Activated T-helper 1 cell treated with anti-CD3 and anti-CD28 coated beads, Interleukin-12 subunit alpha, Interleukin-12 subunit beta, Interleukin-2, Interleukin-4 antibody, amounts not matched to agents 30 ng/mL and 10 ng/mL and 1 ng/mL, durations not matched to agents 14 hours and 24 hours and 36 hours (primary cell): ENCODE measurements at places on chromosomes 1 and 21. TPM values are rescaled to one million over a fixed set of nuclear protein-coding genes. Genes with fewer than 3 reads are reported as not detected.

DNA sequence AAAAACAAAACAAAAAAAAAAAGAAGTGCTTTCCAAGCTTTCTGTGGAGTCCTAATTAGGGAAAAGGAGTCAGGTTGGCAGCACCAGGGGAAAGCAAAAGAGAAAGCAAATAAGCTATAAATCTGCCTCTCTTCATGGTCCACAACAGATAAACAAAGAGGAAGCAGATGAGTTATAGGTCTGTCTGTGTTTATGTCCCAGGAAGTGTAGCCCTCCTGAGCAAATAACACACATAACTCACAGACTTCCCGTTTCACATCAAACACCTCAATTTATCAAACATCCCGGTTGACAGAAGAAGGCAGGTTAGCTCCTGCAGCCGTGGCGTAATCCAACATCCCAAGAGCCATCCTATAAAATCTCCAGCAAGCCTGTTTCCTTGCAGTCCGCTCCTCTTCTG lies 5.6 kb upstream of the SLC2A5 start:
- peak overlapping the region; percentile 69 for H3K27ac ChIP-seq
- no peak for DNase-seq
- peaks cover 15% of the 10 kb centered on the region for H3K27me3 ChIP-seq
- no peaks in the 10 kb centered on the region for H3K36me3 ChIP-seq
- H3K4me1 ChIP-seq: peaks cover 37% of the 10 kb centered on the region
- H3K4me3 ChIP-seq: peak overlapping the region; percentile 16

DNA sequence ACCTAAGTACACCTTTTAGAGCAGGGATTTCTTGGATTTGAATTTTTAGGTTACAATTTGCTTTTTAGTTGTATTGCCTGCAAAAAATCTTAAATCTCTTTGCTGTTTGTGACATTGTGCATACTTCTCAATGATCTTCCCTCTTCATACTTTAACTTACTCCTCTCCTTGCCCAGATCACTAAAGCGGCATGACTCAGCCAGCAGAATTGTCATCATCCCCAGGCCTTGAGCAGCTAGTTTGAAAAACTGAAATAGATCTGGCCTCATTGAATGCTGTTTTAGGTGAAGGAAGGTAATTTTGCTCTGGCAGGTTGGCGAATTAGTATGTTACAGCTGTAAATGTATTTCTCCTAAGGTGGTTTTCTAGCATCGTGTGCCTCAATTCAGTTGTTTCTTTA lies 145.9 kb downstream of the RYR2 start:
- no peaks in the 10 kb centered on the region for H3K36me3 ChIP-seq
- H3K4me1 ChIP-seq: no peaks in the 10 kb centered on the region
- no peak overlapping the region for H3K27ac ChIP-seq
- no peak overlapping the region for H3K4me3 ChIP-seq
- H3K27me3 ChIP-seq: no peaks in the 10 kb centered on the region

- peaks cover 17% of the 10 kb centered on the region for H3K27me3 ChIP-seq
- no peak overlapping the region for H3K4me3 ChIP-seq
- no peaks in the 10 kb centered on the region for H3K4me1 ChIP-seq
Measured at GRCh38 chr1:38073534-38074301, 27.1 kb upstream of the POU3F1 start.

DNA sequence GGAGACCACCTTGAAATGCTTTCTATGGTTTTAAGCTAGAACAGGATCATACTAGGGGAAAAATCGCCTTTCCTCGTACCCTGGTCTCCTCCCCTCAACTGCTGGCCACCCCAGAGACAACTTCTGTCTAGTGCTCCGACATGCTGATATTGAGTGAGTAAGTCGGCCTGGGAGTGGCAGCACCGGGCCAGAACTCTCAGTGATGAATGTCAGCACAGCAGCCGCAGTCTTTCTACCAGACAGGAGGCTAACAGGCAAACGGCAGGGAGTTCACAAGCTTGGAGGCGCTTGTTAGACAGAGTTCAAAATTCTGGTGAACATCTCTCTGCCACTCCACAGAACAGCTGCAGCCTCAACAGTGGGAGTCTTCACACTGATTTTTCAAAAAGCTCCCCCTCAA lies 716.9 kb downstream of the ADGRL2 start:
- no peaks in the 10 kb centered on the region for H3K4me1 ChIP-seq
- no peak for DNase-seq
- H3K27me3 ChIP-seq: no peaks in the 10 kb centered on the region
- no peak overlapping the region for H3K4me3 ChIP-seq
- H3K27ac ChIP-seq: no peak overlapping the region

DNA sequence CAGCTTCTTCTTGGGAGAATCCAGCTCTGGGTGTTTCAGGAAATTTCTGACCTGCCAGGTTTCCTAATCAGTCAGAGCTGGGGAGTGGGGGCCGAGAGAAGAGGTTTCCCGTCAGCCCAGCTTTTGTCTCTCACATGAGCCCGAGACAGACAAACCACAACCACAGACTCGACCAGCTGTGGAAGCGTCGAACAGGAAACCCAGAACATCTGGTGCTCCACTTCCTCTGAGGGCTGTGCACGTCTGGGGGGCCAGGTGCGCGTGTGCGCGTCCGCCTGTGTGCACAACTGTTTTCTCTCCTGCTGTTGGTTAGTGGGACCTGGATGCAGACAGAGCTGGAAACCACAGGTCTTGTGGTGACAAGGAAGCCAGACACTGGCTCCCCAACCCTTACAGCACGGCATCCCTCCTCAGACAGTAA lies 113.0 kb upstream of the SLC25A33 start:
- DNase-seq: peak; percentile 76
- H3K27ac ChIP-seq: peak overlapping the region; percentile 35
- peaks cover 50% of the 10 kb centered on the region for H3K4me1 ChIP-seq

- no peak overlapping the region for H3K4me3 ChIP-seq
- no peak overlapping the region for H3K27ac ChIP-seq
- no peaks in the 10 kb centered on the region for H3K27me3 ChIP-seq
Measured at GRCh38 chr1:233707153-233707879, 93.4 kb downstream of the KCNK1 start.

DNA sequence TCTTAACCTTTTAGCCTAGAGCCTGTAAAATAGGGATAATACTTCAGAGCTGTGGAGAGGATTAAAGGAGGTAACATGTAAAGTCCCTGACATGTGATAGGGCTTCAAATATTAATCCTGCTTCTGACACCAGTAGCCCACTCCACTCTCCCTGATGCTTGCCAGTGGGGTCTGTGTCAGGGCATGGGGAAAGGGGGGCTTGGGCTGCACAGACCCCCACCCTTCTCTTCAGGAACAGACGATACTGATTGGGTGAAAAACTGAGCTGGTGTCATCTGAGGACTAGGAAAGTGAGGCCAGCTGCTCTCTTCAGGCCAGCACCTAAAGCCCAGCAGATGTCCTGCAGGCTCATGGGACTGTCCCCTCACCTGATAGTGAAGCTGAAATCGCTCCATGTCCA lies 27.0 kb upstream of the MEF2D start:
- H3K27me3 ChIP-seq: no peaks in the 10 kb centered on the region
- H3K27ac ChIP-seq: no peak overlapping the region
- no peak overlapping the region for H3K4me3 ChIP-seq
- peaks cover 14% of the 10 kb centered on the region for H3K36me3 ChIP-seq
- no peak for DNase-seq
- peaks cover 32% of the 10 kb centered on the region for H3K4me1 ChIP-seq

GRCh38 chr1:118985640-118986554 lies 2.2 kb downstream of the TBX15 start:
- peaks cover 6% of the 10 kb centered on the region for H3K4me1 ChIP-seq
- H3K27ac ChIP-seq: peak overlapping the region; percentile 35
- peaks cover 3% of the 10 kb centered on the region for H3K36me3 ChIP-seq

DNA sequence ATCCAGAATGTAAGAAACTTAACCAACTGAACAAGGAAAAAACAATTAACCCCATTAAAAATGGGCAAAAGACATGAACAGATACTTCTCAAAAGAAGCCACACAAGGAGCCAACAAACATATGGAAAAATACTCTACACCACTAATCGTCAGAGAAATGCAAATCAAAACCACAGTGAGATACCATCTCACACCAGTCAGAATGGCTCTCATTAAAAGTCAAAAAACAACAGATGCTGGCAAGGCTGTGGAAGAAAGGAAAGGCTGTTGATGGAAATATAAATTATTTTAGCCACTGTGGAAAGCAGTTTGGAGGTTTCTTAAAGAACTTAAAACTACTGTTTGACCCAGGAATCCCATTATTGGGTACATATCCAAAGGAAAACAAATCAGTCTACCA lies 51.2 kb downstream of the RGS4 start:
- no peak for DNase-seq
- no peak overlapping the region for H3K27ac ChIP-seq
- no peaks in the 10 kb centered on the region for H3K4me1 ChIP-seq
- no peaks in the 10 kb centered on the region for H3K36me3 ChIP-seq
- no peak overlapping the region for H3K4me3 ChIP-seq

- no peaks in the 10 kb centered on the region for H3K36me3 ChIP-seq
- no peaks in the 10 kb centered on the region for H3K27me3 ChIP-seq
- no peak overlapping the region for H3K27ac ChIP-seq
- no peaks in the 10 kb centered on the region for H3K4me1 ChIP-seq
- DNase-seq: no peak
- H3K4me3 ChIP-seq: no peak overlapping the region
Measured at GRCh38 chr1:81157686-81158085, 643.0 kb upstream of the ADGRL2 start.

DNA sequence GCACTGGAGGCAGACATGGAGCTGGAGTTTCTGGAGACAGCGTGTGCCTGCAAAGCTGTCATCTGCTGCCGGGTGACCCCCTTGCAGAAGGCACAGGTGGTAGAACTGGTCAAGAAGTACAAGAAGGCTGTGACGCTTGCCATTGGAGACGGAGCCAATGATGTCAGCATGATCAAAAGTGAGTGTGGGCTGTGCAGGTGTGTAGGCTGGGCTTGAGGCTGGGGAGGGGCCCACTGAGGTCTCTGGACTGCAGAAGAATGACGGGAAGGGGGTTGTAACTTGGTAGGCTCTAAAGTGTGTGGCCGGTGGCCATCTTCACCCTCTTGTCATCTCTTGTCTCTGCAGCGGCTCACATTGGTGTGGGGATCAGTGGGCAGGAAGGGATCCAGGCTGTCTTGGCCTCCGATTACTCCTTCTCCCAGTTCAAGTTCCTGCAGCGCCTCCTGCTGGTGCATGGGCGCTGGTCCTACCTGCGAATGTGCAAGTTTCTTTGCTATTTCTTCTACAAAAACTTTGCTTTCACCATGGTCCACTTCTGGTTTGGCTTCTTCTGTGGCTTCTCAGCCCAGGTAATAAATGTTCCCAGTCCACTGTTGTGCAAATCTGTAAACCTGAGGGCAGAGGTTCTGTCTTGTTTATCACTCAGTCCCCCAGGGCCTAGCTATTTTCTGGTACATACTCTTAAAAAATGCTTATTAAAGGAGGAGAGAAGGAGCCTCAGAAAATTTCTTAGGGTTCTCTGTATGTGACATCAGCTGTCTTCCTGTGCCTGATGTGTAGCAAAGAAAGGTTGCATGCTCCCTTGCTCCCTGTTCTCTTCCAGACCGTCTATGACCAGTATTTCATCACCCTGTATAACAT lies 19.9 kb downstream of the ATP8B2 start:
- H3K27me3 ChIP-seq: no peaks in the 10 kb centered on the region
- H3K27ac ChIP-seq: peak overlapping the region; percentile 67
- H3K4me3 ChIP-seq: peak overlapping the region; percentile 63

DNA sequence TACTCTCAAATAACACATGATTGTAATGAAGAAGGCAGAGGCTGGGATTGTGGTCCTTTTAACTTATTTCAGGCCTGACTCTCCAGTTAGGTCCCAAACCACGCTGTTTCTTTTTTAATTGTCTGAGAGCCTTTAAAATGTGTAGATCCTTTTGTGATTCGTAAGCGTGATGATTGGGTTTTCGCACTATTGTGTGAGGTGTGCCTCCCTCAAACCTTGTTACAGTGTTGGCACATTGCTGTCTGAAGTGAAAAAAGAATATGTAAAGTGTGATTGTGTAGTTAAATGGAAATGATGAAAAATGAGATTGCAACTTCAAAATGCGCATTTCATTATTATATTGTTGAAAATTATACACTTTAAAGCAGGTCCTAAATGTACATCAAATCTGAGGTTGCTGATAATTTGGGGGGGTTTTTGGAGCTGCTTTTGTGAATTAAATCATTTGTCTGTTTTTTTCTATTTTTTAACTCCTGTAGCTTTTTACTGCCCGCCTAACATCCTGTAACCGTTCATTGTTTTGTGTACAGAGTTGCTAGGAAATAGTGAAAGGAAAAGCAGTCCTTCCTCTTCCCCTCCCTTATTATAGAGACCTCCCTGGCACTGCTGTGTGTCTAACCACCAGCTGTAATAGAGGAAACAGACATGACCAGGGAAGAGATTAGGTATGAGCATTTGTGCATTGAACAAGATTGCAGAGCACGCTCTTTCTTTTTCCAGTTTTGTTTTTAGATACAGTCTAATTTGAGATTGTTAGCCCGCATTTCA lies 43.3 kb downstream of the IARS2 start:
- peak overlapping the region; percentile 29 for H3K27ac ChIP-seq
- H3K4me3 ChIP-seq: no peak overlapping the region

- peak overlapping the region; percentile 38 for H3K4me3 ChIP-seq
- peaks cover 34% of the 10 kb centered on the region for H3K36me3 ChIP-seq
- H3K27ac ChIP-seq: peak overlapping the region; percentile 84
Measured at GRCh38 chr1:27418326-27419185, 26.1 kb downstream of the GPR3 start.

DNA sequence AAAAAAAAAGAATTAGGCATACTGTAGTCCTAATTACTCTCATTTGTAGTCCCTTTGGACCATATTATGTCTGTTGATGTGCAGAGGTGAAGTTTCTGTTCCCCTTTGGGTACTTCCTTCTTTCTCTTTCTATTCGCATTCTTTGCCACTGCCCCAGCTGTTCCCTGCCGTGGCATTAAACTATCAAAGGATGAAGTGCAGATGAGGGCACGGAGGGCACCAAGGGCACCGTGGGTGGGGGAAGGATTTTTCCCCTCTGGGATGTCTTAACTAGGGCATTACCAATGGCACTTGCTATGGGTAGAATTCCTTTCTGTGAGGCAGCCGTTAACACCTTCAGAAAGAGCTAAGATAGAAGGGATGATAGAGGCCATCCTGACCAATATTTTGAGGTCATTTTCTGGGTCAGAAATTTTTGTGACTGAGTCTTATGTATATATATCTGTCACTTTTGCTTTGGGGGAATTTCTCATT lies 4.9 kb upstream of the MAPKAPK2 start:
- no peaks in the 10 kb centered on the region for H3K36me3 ChIP-seq
- peak overlapping the region; percentile 27 for H3K4me3 ChIP-seq
- peaks cover 53% of the 10 kb centered on the region for H3K4me1 ChIP-seq
- DNase-seq: no peak

GRCh38 chr1:180233191-180234011 lies 3.3 kb downstream of the LHX4 start:
- H3K4me1 ChIP-seq: peaks cover 22% of the 10 kb centered on the region
- no peak overlapping the region for H3K27ac ChIP-seq
- H3K4me3 ChIP-seq: no peak overlapping the region
- peaks cover 2% of the 10 kb centered on the region for H3K36me3 ChIP-seq
- peaks cover 72% of the 10 kb centered on the region for H3K27me3 ChIP-seq
- no peak for DNase-seq

- peaks cover 91% of the 10 kb centered on the region for H3K4me1 ChIP-seq
- H3K27ac ChIP-seq: peak overlapping the region; percentile 90
- H3K36me3 ChIP-seq: peaks cover 17% of the 10 kb centered on the region
- H3K4me3 ChIP-seq: peak overlapping the region; percentile 66
Measured at GRCh38 chr1:32988665-32989064, 24.1 kb upstream of the RNF19B start.

- DNase-seq: no peak
- H3K27ac ChIP-seq: no peak overlapping the region
- no peak overlapping the region for H3K4me3 ChIP-seq
- peaks cover 3% of the 10 kb centered on the region for H3K36me3 ChIP-seq
Measured at GRCh38 chr1:159829822-159830465, 3.3 kb downstream of the SLAMF8 start.

Gene MSH4
- total RNA-seq: 0.39 and 0.54 TPM in 2 replicates

Gene TSPAN1
- total RNA-seq: not detected in 2 replicates

Gene PIK3R3
- total RNA-seq: 3.6 TPM in 2 replicates

Gene CMPK1
- total RNA-seq: 98.2 and 100.0 TPM in 2 replicates

Gene TMEM201
- total RNA-seq: 36.7 and 38.7 TPM in 2 replicates
